ENCODE measurements at places on chromosomes 3 and 15.

- DNase-seq: no peak
Measured at GRCh38 chr3:145032791-145033190, 1061.2 kb downstream of the DIPK2A start.

GRCh38 chr15:90035840-90036230, 34.7 kb downstream of the ZNF710 start:
- DNase-seq: no peak

DNA sequence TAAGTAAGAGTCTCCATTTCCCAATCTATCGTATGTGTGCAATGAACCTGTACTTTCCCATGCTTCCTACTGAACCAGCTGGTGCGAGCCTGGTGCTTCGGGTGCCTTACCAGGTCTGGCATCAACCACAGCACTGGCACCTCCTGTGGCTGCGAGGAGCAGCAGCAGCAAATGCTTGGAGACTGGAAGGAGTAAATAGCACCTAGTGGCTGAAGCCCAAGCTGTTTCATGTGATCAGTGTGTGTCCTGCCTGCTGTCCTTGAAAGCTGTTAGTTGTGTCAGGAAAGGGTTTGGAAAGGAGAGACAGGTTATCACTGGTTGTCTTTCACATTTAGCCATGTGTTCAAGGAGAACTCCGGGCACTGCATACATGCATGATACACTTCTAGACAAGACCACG, 31.8 kb downstream of the PCOLCE2 start:
- no peak for DNase-seq

DNA sequence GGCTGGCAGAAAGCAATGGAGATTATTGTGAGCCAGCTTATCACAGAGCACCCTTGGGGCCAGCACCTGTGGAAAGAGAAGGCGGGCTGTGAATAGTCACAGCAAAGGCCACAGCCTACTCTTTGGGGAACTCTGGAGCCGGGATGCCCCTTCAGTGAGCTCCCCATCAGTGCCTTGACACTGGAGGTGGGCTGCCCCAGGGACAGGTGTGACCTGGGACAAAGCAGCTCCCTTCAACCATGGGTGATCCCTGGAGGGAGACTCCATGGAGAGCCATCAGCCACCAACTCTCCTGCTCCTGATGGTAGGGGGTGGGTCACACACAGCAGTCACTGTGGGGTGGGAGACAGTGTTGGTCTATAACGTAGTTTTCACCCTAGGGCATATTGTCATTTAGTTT, 5.8 kb downstream of the TTC21A start:
- DNase-seq: no peak
